ENCODE measurements at places on chromosomes 16 and 17.

DNA sequence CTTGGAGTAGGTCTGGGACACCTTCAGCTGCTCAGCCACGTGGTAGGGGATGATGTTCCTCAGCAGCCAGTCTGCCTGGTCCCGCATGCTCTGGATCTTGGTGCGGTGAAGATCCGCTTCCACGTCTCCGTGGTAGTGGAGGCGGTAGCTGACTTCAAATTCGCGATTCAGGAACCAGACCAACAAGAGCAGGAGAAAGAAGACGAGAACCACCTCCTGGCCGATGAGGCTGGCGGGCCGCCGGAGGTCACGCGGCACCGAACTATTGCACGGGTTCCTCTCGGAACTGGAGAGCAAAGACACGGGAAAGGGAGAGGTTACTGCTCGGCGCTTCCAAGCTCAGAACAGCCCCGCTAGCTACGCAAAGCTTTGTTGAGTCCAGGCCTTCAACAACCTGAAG, 86.2 kb upstream of the CREBBP start:
- no peak for DNase-seq

- DNase-seq, result no peak
Observed at GRCh38 chr16:84609563-84610177, 8.2 kb downstream of the COTL1 start.

DNA sequence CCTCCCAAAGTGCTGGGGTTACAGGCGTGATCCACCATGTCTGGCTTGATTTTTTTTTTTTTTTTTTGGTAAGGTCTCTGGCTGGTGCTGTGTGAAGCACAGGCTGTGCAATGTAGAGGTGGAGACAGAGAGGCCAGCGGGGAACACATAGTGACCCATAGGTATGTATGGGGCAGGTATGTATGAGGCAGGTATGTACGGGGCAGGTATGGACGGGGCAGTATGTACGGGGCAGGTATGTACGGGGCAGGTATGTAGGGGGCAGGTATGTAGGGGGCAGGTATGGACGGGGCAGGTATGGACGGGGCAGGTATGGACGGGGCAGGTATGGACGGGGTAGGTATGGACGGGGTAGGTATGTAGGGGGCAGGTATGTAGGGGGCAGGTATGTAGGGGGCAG, 5.0 kb downstream of the RPL3L start:
- no peak for DNase-seq

DNA sequence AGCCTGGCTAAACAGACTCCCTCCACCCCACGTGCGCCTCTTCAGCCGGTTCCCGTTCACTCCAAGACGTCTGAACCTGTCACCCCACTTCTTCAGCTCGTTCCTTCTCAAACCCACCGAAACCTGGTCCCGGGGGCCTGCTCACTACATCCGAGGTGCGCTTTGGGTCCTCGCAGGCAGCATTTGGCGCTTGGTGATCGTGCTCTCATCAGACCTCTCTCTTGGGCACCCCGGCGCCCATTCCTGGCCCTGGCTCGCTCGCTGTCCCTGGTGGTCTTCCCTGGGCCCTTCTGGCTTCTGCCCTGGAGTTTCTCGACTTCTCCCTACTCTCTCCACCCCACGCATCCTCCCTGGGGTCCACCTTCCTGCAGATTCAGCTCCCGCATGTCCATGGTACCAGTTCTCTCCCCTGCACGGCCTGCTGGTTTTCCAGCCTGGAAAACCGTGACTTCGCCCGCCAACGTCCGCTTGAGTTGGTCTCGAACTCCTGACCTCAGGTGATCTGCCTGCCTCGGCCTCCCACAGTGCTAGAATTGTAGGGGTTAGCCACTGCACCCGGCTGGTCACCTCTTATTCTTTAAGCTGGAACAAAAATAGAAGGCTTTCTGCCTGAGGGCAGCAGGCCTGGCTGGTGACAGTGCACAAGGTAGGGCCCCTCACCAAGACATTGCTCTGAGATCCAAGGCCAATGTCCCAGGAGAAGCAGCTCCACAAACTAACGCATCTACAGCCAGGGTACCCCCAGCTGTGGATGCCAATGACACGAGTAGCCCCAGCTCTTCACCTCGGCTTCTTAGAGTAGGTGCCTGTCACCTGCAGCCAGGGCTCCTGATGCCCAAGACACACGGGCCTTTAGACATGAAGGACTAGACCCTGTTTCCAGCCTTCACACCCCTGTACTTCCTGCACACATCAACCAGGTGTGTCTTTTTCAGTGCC, 1.1 kb upstream of the MEAK7 start:
- no peak for DNase-seq

GRCh38 chr16:89656435-89657121, 930 bp downstream of the CHMP1A start:
- no peak for DNase-seq

GRCh38 chr16:3121851-3122467, 9.6 kb downstream of the ZNF205 start:
- DNase-seq, result no peak

- DNase-seq, result no peak
Observed at GRCh38 chr17:65455154-65455971, 106.1 kb downstream of the AXIN2 start.

GRCh38 chr17:35804658-35805192, 4.6 kb upstream of the TAF15 start:
- no peak for DNase-seq

DNA sequence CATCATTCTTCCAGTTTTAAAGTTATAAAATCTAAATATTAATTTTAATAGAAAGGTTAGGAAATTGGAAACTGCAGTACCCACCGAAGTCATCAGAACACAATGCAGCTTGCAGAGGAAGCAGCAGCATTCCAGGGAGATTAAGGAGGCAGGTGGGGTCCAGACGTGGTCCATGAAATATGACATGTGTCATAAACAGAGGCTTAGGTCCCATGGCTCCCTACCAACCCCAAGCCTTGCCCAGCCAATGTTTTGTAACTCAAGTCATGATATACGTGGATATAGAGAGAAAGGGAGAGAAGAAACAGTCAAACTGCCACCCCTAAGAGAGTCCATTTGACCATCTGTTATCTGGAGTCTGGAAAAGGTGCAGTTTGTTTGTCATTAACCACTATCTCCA, 670.0 kb downstream of the TOX3 start:
- no peak for DNase-seq

- no peak for DNase-seq
Observed at GRCh38 chr17:18076936-18077335, 10.8 kb upstream of the DRG2 start.

DNA sequence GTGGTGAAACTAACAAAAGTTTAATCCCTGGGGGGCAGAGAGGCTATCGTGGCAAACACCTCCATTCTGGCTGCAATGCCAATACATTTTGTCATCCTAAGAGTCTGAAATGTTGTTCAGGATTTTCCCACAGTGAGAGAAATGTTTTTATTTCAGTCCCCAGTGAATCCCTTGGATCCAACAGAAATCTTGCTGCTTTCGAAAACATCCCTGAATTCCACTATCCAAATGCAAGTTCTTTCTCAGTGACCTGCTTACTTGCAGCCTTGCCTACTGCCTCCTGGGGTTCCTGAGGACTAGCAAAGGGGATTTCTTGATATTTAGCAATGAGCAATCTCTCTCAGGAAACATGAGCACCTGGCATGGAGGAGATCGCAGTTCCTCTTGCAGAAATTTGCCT, 202.1 kb upstream of the IRX3 start:
- DNase-seq, result no peak

DNA sequence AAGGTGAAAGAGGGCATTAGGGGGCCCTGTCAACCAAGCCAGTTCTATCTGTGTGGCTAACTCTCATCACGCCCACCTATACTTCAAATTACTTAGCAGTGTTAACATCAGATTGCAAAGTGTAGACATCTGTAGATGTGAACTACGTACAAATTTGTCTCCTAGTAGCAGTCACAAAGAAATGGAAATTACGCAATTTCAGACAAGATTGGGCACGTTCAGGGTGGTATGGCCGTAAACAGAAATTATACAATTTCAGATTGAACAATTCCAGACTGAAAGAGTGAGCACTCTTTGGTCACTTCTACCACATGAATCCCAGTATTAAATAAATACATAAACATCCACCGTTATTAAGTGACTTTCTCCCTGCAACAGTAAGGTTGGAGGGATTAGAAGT, 592.7 kb upstream of the PSMD7 start:
- DNase-seq, result no peak

DNA sequence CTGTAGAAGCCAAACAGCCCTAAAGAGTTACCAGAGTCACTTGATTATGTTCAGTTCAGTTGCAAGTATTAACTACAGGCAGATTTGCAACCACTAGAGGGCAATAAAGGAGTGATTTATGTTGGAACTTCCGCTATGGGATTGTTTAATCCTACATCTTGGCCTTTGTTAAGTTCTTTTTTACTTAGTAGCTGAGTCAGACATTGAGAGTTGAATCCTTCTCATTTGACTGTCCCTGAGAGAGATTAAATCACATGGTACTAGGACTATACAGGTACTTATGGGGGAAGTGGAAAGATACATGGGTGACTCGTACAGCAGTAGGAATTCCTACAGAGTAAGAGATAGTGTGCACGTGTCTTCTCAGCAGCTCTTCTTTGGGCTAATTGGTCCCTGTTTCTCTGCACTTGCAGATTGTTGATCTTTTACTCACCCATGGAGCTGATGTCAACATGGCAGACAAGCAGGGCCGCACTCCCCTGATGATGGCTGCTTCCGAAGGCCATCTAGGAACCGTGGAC, 40.3 kb downstream of the CYB561 start:
- no peak for DNase-seq

All from activated gamma-delta T cell treated with anti-CD3 and anti-CD28 coated beads, Interleukin-2, amount 50 U/mL, for 16 hours (primary cell).